Left ventricle myocardium superior (tissue), 1 donor: ENCODE measurements at places on chromosomes 5 and 9. TPM values are rescaled to one million over a fixed set of nuclear protein-coding genes. Genes with fewer than 3 reads are reported as not detected.

DNA sequence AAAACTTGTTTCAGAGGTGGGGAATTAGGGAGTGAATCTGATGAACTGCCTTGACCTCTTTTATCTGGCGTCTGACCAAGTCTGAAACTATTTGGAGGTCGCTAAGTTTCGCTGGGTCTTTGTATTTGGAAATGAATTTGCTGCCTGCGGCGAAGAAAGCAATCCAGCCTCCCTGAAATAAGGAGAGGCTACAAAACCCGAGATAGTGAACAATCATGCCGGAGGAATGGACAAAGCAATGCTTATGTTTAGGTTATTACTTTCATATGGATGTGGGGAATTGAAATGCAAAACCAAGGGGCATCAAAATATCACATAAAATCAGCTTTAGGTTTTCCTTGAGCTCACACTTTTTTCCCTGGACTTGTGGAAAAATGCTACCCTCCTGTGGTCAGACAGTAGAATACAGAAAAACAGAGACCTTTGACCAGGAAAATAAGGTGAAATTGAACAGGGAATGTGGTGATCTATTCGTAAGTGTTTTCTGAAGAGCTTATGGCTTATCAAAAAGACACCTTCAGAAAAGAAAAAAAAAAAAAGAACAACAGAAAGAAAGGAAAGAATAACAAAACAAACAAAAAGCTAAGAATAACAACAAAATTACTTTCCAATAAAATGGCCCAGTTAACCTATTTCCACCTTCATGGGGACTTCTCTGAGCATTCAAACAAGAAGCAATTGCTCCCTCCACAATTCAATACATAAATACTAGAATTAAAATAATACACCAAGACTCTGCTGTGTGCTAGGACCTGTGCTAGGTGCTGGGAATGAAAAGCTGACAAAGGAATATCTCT, 68.6 kb upstream of the DPYSL3 start:
- DNase-seq: no peak

DNA sequence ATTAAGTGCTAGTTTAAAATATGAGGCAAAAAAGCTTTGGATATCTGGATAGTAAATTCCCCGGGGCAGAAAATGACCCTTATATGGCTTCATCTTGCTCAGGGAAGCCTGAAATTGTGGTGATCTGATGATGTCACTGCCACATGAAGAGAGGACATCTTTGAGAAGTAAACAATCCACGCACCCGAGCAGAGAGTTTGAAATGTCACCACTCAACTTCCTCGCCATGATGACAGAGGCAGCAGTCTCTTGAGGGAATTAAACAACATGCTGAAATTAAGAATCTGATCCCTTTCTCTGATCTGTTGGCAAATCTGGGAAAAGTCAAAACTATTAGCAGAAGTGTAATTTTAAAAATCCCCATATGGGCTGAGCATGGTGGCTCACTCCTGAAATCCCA, 110.0 kb downstream of the TLE1 start:
- no peak for DNase-seq

DNA sequence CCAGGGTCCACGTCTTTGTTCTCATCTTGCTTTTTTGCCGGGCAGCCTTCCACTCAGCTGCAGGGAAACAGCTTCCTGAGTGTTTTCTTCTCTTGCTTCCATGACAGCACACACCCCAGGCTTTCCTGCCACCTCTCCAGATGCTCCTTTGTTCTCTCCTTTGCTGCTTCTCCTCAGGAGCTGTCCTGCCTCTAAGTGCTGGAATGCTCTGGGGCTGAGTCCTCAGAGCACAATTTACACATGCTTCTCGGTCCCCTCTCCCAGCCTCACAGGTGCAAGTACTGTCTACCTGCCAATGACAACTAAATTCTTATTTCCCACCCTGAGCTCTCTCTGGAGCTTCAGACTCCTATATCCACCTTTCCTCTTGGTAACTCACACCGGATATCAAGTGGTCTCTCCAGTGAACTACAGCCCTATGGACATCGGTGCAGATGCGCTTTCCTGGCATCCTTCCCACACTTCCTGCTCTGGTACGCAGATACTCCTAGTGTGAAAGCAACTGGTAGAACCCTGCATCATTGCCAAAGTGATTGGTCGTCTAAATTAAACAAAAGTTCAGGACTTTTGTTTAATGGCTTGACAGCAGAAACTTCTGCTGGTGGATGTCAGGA, 13.4 kb upstream of the ACSL6 start:
- DNase-seq: no peak

GRCh38 chr9:129335464-129336129, 157.5 kb upstream of the IER5L start:
- no peak for DNase-seq

- DNase-seq: peak; percentile 17
Observed at GRCh38 chr5:179294131-179294780, 51.0 kb downstream of the ADAMTS2 start.

GRCh38 chr9:26657958-26658357, 234.6 kb downstream of the CAAP1 start:
- DNase-seq: no peak

GRCh38 chr5:23089286-23089685, 236.1 kb upstream of the CDH12 start:
- DNase-seq: no peak

GRCh38 chr5:33299621-33300208, 141.1 kb upstream of the TARS1 start:
- DNase-seq: no peak

GRCh38 chr5:108531367-108532128, 149.7 kb upstream of the FBXL17 start:
- no peak for DNase-seq

GRCh38 chr5:178365501-178366440, 133.2 kb upstream of the PHYKPL start:
- no peak for DNase-seq

GRCh38 chr5:151937851-151938250, 13.2 kb upstream of the GLRA1 start:
- no peak for DNase-seq

DNA sequence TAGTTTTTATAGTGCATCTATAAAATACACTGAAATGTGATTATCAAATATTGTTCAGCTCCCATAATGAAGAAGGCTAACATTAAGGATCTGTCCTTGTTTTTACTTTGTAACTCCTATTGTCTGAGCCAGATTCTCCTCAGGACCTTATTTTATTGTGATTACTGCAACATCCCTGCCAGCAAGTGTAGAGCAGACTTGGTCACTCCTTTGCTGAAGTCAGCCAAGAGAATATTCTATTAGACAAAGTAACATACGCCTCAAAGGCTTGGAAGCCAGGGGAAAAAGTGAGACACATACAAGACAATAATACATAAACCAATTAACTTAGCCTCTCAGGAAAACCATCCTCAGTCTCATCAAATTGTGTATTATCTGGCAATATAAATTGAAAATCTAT, 269.6 kb downstream of the ARL15 start:
- no peak for DNase-seq

DNA sequence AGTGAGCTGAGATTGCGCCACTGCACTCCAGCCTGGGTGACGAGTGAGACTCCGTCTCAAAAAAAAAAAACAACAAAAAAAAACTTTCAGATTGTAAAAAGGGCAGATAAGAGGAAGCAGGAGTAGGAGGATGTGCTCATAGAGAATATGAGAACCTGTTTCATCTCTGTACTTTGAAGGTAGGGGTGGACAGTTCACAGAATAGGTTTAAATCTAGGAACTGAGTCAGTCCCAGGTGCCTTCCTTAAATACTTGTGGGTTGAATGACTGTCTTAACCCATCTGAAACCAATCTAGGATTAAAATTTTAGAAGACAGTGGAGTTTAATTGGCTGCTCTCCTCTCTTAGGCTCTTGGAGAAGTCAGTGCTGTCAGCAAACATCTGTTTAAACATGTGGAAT, 12.4 kb downstream of the POLK start:
- DNase-seq: no peak

DNA sequence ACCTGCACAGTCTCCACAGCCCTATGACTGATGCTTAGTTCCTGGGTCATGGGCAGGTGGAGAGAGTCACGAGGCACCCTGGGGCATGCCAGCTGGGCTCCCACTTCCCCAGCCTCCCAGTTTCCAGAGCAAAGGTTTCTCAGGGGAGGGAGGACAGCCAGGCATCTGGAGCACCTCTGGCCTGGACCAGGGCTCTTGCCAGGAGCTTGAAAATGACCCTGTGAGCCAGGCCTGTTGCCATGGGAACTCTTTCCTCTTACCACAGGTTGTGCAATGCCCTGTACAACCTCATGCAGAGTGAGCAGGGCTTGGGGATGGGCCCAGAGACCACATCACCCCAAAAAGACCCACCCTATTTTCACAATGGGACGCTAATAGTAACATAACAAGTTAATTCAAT, 113.1 kb downstream of the PSD2 start:
- DNase-seq: no peak

DNA sequence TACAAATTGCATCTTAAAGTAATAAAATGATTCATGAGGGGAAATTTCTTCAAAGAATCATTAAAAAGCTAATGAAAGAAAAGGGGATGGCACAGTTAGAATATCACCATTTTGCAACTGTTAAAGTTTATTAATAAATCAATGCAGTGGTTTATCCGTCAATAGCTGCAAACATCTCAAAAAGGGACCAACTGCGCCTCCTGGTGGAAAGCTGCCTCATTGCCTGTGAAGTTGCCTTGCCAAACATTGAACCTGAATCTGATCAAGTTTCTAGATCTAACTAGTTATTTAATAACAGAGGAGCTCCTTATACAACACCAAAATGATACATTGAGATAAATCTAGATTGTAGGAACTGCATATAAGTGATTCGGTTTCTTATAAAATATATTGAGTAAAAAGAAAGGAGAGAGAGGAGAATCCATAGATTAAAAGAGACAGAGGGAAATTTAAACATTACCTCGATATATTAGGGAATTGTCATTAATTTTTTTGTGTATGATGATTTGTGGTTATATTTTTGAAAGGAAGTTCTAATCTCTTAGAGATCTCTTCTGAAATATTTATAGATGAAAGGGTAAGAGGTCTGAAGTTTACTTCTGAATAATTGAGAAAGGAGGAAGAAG, 6.9 kb upstream of the NDUFB6 start:
- DNase-seq: peak; percentile 78

DNA sequence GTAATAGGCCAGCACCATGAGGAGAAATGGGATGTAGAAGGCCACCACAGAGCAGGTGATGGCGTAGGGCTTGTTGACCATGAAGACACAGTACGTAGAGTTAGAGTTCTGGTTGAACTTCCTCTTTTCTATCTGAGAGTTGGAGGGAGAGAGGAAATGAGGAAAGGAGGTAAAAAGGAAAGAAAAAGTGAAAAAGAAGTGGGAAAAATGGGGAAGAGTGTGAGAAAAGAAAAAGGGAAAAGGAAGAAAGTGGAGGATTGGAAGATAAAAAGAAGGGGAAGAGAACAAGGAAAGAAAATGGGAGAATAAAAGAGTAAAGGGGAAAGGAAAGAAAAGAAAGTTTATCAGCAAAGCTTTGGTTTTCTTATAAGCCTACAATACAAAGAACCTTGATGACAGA, 126.1 kb downstream of the FBXO38 start:
- no peak for DNase-seq

GRCh38 chr5:180090098-180090768, 18.7 kb upstream of the RNF130 start:
- DNase-seq: peak; percentile 89

- DNase-seq: no peak
Observed at GRCh38 chr9:95116002-95116807, 201.3 kb downstream of the FANCC start.

DNA sequence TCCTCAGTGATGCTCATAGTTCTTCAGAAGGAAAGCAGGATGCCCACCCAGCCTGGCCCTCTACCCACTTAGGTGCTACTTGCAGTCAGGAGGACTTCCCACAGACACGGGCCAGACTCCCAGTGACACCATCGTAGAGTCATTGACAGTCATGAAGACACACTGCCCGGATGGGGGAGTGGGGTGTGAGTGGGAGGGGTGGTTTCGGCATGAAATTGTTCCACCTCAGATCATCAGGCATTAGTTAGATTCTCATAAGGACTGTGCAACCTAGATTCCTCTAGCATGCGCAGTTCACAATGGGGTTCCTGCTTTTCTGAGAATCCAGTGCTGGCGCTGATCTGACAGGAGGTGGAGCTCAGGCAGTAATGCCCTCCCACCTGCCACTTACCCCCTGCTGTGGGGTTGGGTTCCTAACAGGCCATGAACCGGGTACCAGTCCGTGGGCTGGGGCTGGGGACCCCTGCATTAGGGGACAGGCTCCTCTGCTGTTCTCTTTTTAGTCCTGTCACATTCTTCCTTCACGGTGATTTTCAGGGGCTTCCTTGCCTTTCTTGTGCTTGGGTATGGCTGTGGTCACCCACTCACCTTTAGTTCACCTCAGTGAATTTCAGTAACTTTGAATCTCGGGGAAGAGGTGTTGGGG, 88.2 kb upstream of the ANKRD55 start:
- no peak for DNase-seq

DNA sequence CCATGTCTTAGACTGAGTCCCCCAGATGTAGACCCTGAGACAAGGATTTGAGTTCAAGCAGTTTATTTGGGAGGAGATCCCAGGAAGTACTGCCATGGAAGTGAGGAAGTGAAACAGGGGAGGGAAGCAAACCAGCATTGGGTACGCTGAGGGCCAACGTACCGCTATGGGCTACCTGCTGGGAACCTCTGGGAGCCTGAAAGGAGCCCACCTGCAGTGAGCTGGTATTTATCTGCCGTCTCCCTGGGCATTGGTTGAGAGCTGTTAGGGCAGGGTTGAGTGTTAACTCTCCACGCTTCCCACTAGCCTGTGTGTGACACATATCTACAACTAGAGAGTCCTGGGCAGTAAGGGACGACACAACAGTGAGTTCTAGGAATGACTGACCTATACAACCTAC, 131.6 kb upstream of the SLC24A2 start:
- no peak for DNase-seq

- DNase-seq: peak; percentile 72
Observed at GRCh38 chr9:134343637-134344036, 17.4 kb downstream of the RXRA start.

Gene CDH9
- total RNA-seq: not detected

Gene SLC6A3
- total RNA-seq: not detected

Gene PTPRD
- 6.1 TPM for total RNA-seq

Gene ZBTB26
- total RNA-seq: 5.4 TPM

Gene FOXD4L4
- total RNA-seq: not detected

Gene CRB2
- 0.79 TPM for total RNA-seq

Gene SLC36A3
- total RNA-seq: not detected

Gene HK3
- 3.7 TPM for total RNA-seq

Gene CEP120
- total RNA-seq: 10.6 TPM

Gene RIGI
- 4.5 TPM for total RNA-seq

Gene FBN2
- 10.0 TPM for total RNA-seq
